ENCODE measurements at places on chromosomes 2 and 18.

- DNase-seq, result no peak
These were observed 20.4 kb downstream of the TPRKB start for GRCh38 chr2:73716543-73717250.

- DNase-seq, result no peak
These were observed 125.4 kb downstream of the RGPD3 start for GRCh38 chr2:106342831-106343251.

- DNase-seq, result no peak
These were observed 60.2 kb downstream of the LYPD6B start for GRCh38 chr2:149098701-149099100.

GRCh38 chr2:12273111-12273510, 443.6 kb upstream of the TRIB2 start:
- no peak for DNase-seq

- DNase-seq, result no peak
These were observed 35.0 kb downstream of the CERS6 start for GRCh38 chr2:168490946-168491605.

GRCh38 chr2:84919885-84920580, 14.6 kb downstream of the TMSB10 start:
- no peak for DNase-seq

- no peak for DNase-seq
These were observed 850.4 kb upstream of the SALL3 start for GRCh38 chr18:78129260-78129659.

Data from Jurkat, Clone E6-1 (cell line).